Lung microvascular endothelial cell (primary cell): ENCODE measurements at places on chromosomes 3 and 15. TPM values are rescaled to one million over a fixed set of nuclear protein-coding genes. Genes with fewer than 3 reads are reported as not detected.

DNA sequence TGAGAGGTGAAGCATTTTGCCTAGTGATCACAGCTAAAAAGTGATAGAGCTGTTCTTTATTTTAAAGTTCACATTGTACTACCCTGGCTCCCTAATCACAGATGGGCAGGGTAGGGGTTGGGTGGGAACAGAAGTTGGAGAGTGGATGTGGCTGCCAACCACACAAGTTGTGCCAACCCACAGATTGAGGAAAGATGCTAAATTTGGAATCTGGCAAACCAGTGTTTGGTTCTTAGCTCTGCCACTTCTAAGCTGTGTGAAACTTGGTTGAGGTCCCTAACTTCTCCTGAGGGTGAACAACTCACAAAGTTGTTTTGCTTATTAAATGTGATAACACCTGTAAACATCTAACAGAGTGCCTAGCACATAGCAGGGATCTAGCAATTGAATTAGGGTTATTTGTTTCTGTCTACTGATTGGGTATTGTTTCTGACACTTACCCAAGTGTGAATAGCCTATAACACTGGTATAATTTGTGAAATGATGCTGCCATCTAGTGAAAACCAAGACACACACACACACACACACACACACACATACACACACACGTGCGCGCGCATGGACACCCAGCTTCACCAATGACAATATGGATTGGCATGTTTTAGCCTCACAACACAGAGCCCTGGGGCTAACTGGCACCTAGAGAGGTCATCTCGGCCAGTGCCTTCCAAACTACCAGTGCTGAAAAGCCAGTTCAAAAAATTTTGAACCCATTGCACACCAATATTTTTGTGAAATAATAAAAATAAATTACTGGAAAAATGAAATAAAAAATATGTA lies 25.3 kb downstream of the ADGRG7 start:
- DNase-seq = peak; percentile 54

- peak; percentile 68 for DNase-seq
Observed at GRCh38 chr15:58510715-58511598, 79.2 kb downstream of the LIPC start.

DNA sequence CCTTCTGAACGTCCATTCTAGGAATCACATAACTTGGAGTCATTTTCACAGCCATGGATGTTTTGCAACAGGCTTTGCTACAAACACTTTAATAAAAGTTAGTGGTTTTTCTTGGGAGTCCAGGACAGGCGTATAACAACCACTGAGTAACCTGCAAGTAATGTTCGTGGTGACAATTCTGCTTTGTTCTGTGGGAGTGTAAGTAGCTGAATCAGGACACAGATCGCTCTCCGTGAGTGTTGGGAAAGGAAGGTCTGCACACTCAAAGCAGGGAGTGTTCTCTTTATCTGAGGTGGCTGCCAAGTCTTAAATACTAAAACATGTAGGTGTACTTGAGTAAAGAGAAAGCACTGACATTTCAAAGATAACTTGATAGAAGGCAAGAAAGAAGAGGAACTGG lies 7.9 kb upstream of the BNC1 start:
- no peak for DNase-seq

DNA sequence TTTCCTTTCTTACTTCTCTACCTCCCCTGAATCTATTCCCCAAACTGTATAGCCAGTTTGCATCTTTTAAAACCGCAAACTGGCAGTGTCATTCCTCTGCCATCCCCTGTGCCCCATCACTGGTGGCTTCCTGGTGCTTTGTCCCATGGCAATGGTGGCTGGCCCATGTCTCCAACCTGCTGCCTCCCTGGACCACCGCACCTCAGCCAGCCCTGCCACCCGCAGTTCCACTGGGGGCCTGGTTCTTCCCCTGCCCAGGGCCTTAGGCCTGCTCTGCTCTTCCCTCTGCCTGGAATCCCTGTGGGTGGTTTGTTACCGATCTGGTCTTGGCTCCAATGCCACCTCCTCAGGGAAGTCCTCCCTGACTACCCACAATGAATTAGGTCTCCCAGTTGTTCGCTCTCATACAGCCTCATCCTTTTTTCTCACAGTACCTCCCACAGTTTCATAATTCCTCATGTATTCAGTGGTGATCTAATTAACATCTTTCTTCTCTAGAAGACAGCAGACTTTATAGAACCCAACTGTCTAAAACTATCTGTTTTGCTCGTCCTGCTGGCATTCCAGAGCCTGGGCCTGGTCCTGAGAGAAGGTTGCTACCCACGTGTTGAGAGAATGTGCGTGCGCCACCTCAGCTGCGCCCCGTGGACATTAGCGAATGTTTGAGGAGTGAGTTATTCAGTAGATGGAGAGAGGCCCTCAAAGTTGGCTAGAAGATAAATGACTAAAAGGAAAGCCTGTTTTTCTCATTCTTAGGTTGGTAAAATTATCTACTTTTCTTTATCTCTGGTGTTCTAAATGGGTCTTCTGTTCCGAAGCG lies 130.1 kb downstream of the DNAJB8 start:
- no peak for DNase-seq

GRCh38 chr3:24523988-24524727 lies 29.5 kb upstream of the THRB start:
- no peak for DNase-seq

The KIF7 gene
- 0.40 and 1.1 TPM in 2 replicates for total RNA-seq

- DNase-seq = no peak
Observed at GRCh38 chr3:34351882-34352777, 553.7 kb downstream of the PDCD6IP start.

DNA sequence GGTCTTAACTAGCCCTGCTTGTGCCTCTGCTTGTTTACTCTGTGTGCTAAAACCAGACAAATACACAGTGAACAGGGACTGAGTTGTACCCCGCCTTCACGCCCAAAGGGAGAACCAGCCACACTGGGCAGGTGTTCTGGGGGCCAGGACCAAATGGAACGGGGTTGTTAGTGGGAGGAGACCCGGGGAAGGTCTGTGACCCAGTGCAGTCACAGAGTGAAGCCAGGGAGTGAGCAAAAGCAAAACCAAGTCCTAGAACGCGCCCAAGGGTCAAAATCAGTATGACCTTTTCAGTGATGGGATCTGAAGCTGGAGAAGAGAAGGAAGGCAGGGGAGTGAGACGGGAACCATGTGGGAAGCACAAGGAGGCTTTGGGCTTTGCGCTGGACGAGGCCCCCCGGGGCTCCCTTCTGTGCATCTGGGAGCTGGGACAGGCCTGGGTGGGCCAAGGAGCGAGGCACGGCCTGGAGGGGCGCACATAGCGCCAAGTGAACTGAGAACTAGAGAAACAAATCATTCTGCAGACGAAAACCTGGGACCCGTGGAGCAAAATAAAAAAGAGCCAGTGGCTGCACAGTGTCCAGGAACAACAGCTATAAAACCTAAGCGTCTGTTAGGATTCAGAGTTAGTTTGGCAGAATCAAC lies 78.3 kb upstream of the ALDH1A3 start:
- DNase-seq = no peak

DNA sequence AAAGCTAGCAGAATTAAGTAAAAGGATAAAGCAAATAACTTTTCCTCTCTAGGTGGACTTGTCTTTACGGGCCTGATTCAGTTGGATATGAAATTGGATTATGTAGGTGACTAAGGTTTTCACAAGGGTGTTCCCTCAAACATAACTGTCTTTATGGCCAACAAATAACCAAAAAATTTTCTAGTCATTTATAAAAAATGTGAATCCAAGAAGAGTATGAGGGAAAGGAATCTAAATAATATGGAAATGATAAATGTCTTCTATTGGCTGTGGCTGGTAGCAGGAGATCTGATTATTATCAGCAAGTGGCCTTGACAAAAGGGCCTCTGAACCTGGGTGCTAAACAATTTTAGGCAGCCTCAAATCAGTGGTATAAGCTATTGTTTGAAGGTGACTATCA lies 594.0 kb upstream of the UBE2E2 start:
- DNase-seq = no peak

The AP3B2 gene
- total RNA-seq = not detected in 2 replicates

- DNase-seq = no peak
Observed at GRCh38 chr3:122105626-122106025, 50.5 kb downstream of the CD86 start.

The GOLGA8N gene
- 0.60 and 0.65 TPM in 2 replicates for total RNA-seq
